ENCODE measurements at places on chromosomes 7 and 10.

DNA sequence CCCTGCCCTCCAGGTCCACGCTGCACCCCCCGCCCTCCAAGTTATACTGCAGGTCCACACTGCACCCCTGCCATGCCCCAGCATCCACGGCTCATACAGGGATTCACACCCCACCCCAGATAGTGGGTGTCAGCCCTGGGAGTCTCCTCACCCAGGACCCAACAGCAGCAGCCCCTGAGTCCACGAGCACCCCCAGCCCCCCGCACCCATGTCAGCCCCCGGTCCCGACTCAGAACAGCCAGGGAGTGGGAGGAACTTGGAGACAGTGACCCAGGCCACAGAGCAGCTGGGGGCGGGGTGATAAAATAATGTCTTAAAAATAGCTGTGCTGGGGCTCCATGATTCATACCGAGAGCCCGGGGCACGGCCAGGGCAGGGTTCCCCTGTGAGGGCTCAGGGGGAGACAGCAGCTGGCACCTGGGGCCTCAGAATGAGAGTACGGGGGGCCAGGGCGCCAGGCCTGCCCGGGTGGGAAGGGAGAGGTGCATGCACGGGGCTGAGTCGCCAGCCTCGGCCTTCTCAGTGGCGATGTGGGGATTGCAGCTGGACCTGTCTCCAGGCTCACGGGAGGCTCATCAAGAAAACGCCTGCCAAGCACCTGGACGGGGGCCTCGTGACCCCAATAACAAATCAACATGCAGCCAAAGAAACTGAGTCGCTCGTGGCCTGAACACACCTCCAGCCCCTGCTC is 29.8 kb downstream of the ADAP1 start:
- DNase-seq, result peak; percentile 56

GRCh38 chr7:155713384-155713783 is 68.9 kb downstream of the RBM33 start:
- no peak for DNase-seq

DNA sequence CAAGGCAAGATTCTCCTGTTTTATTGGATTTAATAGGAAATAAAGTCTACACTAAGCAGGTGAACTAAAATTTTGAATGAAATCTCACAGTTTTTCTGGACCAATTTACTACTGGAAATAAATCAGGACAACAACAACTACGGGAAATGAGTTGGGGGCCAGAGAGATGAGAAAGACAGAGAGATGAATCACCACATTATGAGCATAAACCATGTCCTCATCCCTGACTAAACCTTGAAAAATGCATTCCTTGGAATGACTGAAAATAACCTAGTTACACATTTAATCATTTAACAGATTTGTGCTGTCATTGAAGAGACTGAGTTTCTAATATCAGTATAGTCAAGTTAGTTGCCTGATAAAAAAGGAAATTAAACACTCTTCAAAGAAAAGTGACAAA is 608.4 kb upstream of the KCND2 start:
- no peak for DNase-seq

DNA sequence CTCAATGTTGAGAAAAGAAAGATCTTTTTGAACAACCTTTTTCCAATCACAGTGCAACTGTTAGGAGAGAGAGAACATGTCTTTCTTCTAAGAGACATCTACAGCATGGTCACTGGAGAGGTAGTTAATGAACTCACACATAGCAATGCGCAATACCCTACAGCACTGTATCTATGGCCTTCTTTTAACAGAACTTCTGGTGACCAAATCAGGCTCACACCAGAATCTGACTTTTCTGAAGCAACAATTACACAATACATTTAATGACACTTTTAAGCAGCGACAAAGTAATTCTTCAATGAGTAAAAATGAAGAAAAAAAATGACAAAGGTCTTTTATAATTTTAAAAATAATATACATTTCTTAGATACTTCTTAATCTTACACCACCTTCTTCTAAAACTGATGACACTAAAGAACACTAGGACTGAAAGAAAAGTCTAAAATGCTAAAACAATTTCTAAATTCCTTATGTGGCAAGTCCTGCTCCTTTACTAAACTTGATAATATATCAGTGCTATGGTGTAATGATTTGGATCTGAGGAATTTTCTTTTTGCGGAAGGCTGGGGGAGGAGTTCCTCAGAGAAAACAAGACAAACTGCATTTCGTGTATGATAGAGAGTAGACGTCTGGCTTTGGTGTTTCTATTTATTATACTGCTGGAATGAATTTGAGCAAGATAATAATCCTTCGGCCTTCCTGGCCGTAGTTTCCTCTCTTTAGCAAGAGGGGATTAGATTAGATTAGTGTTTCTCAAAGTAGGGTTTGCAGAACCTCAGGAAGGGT is 166.3 kb downstream of the ZNF438 start:
- DNase-seq, result no peak

GRCh38 chr10:78964274-78964951 is 104.4 kb upstream of the ZMIZ1 start:
- DNase-seq, result no peak

- no peak for DNase-seq
Observed at GRCh38 chr10:24579906-24580305, 143.8 kb downstream of the ARHGAP21 start.

- DNase-seq, result no peak
Observed at GRCh38 chr7:88928276-88928675, 132.7 kb upstream of the TEX47 start.

DNA sequence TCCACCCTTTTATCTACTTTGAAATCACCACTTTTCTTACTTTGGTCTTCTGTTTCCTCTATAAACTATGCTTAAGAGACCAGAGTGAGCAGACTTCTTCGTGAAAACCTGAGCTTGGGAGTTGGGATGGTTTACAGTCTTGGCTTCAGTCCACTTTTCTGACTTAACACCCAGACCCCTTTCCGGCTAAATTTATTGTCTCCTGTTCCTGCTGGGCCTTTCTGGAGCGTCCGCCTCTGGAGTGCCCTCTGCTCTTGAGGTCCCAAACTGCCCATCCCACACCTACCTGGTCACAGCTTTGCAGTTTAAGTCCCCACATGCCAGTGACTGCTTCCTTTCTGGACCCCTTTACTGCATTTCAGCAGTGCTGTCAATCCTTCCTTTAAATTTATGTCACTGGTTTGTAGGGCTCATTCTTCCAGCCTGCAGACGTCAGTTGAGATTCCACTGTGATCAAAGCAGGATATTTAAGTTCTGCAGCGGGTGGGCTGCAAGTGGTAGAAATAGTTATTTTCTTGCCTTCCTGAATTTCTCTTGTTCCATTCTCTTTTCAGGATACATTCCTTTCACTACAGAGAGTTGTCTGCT is 80.3 kb downstream of the KAT6B start:
- DNase-seq, result no peak

- DNase-seq, result peak; percentile 29
Observed at GRCh38 chr10:30705101-30705624, 75.6 kb upstream of the LYZL2 start.

GRCh38 chr10:23325132-23325531 is 19.5 kb downstream of the C10orf67 start:
- no peak for DNase-seq

DNA sequence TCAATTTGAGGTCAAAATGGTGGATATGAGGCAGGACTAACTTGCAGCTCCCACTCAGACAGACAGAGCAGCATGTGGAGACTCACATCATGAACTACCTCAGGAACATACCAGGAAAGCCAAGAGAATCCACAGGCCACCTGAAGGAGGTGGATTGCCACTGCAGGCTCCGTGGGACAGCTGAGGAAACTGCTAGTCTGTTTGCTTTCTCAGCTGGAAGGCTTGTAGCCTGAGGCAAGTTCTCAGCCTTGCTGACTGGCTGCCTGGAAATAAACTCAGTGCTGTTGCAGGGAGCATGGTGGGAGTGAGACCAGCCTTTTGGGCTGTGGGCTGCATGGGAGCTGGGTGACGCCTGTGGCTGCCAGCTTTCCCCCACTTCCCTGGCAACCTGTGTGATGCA is 202.9 kb downstream of the ZNF248 start:
- DNase-seq, result no peak

- DNase-seq, result no peak
Observed at GRCh38 chr10:84574102-84574501, 245.7 kb downstream of the CCSER2 start.

DNA sequence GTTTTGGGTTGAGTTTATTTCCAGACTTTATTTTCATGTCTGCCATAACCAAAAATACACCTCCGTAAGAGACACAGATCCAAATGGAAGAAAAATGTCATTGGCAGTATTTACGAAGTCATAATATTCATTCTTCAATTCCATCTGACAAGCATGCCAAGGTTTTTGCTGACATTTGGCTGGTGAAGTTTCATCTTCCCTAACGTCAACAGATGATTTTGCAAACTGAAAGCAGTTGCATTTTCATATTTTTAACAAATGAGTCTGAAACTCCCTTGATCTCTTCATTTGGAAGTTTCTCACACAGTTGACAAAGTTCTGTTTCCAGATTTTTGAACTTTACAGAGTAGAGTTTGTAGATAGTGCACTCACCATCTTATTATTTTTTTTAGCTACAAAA is 114.5 kb downstream of the CALN1 start:
- DNase-seq, result no peak

GRCh38 chr10:83373671-83374070 is 765.6 kb upstream of the GHITM start:
- DNase-seq, result no peak

DNA sequence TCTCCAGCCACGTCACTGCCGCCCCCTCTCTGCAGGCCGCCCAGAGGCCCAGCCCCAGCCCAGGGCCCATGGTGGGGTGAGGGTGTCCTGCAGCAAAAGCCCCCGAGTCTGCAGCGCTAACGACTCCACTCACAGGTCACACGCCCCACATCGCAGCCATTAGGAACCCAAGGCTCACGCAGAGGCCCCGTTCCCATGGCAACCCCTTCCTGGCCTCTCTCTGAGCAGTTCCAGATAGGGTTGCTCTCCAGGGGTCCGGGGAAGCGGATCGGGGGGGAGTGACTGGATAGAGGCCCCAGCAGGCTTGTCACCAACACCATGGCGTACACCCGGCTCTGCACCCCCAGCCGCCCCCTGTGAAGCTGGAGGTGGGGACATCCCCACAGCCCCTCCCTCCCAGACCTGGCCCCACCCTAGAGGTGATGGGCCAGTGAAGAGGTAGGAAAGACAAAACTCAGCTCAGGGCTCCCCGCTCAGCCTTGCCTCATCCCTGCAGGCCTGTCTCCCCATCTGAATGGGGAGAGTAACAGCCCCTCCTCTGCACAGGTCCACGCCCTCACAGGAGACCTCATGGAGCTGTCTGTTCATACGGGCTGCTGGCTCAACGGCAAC is 41.2 kb downstream of the TNRC18 start:
- no peak for DNase-seq

GRCh38 chr7:152858761-152859160 is 99.2 kb downstream of the ACTR3B start:
- no peak for DNase-seq

All from stimulated activated CD4-positive, alpha-beta T cell treated with anti-CD3 and anti-CD28 coated beads, Interleukin-4, amount 100 ng/mL, for 1 hour (primary cell).